ENCODE measurements at places on chromosomes 12 and 14.

- no peak for DNase-seq
Measured at GRCh38 chr12:33988913-33989312, 33.4 kb upstream of the ALG10 start.

- no peak for DNase-seq
Measured at GRCh38 chr12:124786061-124786964, 77.4 kb downstream of the SCARB1 start.

- no peak for DNase-seq
Measured at GRCh38 chr12:78559886-78560285, 304.7 kb upstream of the SYT1 start.

DNA sequence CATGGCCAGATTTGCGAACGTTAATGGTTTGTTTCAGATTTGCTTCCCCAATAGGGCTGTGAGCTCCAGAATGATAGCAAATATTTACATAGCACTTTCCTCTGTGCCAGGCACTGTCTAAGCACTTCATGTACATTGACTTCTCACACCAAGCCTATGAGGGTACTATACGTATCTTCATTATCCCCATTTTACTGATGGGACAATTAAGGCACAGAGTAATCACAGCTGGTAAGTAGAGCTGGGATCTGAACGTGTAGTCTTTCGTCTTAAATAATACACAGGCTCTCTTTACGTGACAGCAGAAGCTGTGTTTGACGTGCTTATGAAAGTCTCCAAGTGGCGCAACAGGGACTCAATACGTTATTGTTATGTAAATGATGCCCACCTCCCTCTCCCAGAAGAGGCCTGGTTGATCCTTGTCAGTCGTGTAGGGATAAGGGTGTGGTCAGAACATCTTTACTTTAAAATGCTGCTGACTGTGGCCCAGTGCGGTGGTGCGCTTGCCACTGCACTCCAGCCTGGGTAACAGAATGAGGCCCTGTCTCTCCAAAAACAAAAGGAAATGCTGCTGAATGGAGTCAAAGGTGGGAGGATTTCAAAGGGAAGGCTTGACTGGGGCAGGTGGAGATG is 66.3 kb upstream of the TCL1B start:
- no peak for DNase-seq

DNA sequence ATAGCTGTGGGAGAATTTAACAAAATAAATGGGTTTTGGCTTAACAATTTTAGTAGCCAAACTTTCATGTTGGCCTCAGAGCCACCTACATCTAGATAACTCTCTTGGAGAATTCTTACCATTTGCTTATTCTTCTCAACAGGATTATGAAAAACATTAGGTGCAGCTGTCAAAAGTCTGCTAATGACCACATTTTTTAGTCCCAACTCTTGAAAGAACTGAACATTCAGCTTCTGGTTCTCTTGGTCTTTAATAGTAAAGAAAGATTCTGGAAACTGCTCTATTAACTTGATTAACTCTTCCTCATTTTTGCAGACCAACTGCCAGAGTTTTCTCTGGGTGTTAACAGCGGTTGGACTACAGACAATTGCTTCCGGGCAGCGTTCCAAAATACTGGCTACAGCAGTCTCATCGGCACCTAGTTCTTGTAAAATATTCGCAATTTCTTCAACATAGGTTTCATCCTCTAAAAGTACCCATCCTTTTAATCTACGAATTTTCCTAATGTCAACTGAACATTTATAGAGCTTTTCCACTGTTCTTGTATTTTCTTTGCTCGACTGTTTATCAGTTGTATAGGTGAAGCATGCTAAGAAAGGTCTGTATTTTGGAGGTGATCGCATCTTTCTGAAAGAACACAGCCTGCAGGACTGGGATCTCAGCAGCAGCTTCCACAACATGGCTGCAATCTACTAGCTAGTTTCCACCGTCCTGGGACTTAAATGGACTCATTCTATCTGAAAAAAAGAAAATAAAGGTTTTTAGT is 8.7 kb downstream of the MTERF2 start:
- no peak for DNase-seq

- no peak for DNase-seq
Measured at GRCh38 chr12:46981622-46982021, 97.8 kb upstream of the PCED1B start.

GRCh38 chr14:23561259-23561658 is 5.2 kb downstream of the THTPA start:
- no peak for DNase-seq

GRCh38 chr14:90730206-90730766 is 85.9 kb downstream of the TTC7B start:
- DNase-seq = no peak

DNA sequence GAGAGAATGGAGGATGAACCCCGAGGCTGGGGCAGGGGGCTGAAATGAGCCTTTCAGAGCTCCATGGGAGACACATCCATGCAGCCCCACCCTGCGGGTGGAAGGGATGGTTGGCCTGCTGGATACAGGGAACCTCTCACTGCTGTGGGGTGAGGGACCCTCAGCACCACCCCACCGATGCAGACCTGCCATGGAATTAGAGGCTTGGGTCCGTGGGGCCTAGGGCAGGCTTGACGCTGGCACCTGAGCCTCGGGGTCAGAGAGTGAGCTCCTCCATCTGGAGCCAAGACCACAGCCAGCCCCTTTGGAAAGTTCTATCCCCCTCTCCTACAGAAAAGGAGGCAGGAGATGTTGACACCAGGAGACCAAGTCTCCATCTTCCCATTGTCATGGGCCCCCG is 7.4 kb upstream of the KRT74 start:
- DNase-seq = no peak

- no peak for DNase-seq
Measured at GRCh38 chr12:109588461-109589239, 15.1 kb downstream of the MVK start.

- no peak for DNase-seq
Measured at GRCh38 chr12:76471579-76471978, 88.0 kb downstream of the OSBPL8 start.

DNA sequence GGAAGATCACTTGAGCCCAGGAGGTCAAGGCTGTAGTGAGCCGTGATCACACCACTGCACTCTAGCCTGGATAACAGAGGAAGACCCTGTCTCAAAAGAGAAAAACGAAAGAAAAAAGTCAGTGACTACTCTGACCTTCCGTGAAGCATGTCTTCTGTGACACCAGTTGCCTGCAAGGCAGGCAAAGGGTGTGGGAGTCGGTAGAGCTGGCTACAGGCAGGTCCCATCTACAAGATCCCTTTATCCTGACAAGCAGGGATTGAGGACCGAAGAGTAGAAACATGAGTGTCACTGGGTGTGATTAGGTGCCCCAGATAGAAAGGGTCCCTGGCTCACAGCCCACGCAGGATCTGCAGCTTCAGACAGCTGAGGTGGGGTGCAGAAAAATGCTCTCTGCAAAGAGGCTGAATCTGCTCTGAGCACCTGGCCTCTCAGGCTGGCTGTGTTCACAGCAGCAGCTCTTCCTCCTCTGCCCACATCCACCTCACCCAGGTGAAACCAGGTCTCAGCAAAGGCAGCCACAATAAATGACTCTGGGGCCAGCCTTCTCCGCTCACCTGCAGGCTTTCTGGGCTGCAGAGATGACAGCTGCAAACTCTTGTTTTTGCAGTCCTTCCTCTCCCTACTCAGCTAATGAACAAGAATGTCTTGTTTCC is 28.6 kb upstream of the HSP90B1 start:
- no peak for DNase-seq

- no peak for DNase-seq
Measured at GRCh38 chr12:89880690-89881350, 172.2 kb upstream of the ATP2B1 start.

DNA sequence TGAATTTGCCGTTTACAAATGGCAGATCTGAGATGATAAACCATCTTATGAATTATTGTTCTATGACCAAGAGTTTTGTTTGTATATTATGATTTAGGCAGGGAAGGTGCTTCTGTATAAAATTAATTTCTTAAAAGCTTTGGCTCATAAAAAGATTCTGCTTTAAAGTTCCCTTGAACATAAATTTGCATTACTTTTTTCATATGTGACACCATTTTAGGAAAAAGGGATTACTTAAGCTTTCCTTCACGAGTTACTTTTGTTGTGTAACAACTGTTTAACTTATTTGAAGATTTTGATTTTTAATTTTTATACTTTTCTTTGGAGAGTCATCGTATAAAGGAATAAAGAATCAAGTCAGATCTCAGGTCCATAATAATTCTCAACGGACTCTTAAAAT is 3.3 kb downstream of the ETNK1 start:
- DNase-seq = no peak

DNA sequence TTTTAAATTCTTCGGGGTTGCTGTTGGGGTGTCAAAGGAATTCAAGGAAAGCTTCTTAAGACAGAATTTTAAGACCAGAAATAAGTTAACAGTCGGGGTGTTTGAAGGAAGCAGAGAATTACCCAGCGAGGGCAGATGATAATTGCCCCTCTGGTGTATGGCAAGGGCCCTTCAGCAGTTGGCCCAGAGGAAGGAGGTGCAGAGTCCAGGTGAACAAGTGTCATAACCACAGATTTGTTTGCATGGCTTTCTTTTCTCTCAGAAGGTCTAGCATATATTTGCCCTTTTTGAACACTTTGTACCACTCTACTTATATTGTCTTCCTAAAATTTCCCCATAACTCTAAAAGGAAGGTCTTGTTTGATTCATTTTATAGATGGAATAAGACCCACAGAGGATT is 1.8 kb downstream of the PDE6H start:
- DNase-seq = no peak

- no peak for DNase-seq
Measured at GRCh38 chr14:37150414-37150813, 22.0 kb downstream of the SLC25A21 start.

- peak; percentile 59 for DNase-seq
Measured at GRCh38 chr14:105314287-105315200, at the start of gene PACS2. Gene PACS2, plus strand, starts transcription at chr14:105314748. Its CDS starts 171 bp downstream, at chr14:105314919.

DNA sequence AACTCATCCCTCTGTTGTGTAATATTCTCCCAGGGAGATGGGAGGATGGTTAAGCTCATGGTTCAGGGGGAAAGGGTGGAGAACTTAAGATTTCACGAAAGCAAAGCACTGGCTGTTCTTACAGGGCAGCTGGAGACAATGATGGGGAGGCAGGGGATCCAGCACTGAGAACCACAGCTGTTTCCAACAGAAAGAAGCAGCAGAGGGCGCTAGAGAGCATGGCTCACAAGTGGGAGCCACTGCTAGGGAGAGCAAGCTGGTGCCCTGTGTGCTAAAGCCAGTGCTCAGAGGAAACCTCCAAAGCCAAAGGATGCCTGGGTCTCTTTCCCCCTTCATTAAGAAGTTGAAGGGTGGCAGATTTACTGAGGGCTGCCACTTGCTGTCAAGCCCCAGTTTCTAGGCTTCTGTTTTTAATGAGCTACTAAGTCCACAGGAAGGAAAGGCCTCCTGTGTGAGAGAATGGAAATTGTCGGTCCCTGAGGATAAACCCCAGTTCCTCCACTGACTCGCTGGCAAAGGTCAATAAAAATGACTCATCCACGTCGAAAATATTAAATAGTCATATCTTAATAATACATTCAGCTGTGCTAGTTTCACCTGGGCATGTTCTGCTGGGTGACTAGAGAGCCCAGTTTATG is 199.7 kb downstream of the ANO2 start:
- peak; percentile 12 for DNase-seq

- DNase-seq = no peak
Measured at GRCh38 chr12:132500142-132500855, 10.3 kb downstream of the FBRSL1 start.

GRCh38 chr14:52355016-52355431 is 40.9 kb downstream of the PTGER2 start:
- DNase-seq = no peak

GRCh38 chr12:15122344-15122743 is 98.9 kb downstream of the RERG start:
- DNase-seq = no peak

DNA sequence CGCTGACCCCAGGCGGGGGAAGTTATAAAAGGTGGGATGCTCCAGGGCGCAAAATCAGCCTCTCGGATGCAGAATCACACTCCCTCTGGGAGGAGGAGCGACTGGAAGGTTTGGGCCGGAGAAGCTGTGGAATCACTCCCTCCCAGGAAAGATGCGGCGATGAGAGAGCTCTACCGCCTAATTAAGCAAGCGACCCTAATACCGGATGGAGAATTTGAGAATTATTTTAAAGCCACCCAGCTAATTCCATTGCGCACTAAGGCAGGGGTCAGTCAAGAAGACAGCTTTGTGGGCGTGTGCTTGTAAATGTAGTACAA is 1.9 kb downstream of the COL2A1 start:
- DNase-seq = no peak

DNA sequence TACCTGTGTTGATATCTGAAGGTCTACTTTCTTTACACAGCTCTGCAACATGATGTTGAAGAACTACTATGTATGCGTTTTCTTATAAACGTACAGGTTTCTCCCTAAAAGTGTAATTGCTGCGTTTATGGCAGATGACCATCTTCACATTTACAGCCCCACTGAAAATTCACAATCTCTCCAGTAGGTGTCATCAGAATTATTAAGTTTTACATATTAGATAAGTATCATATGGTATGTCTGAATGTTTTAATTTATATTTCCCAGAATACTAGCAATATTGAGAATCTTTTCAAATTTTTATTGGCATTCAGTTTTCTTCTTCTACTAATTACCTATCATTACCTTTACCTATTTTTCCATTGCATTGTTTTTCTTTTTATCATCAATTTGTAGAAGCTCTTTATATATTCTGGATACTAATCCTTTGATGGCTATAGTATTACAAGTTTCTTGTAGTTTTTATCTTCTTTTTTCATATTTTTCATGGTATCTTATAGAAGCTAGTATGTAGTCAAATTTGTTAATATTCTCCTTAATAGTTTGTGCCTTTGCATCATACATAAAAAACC is 123.5 kb downstream of the CAPZA3 start:
- no peak for DNase-seq

GRCh38 chr12:30826276-30826675 is 71.5 kb upstream of the CAPRIN2 start:
- no peak for DNase-seq

DNA sequence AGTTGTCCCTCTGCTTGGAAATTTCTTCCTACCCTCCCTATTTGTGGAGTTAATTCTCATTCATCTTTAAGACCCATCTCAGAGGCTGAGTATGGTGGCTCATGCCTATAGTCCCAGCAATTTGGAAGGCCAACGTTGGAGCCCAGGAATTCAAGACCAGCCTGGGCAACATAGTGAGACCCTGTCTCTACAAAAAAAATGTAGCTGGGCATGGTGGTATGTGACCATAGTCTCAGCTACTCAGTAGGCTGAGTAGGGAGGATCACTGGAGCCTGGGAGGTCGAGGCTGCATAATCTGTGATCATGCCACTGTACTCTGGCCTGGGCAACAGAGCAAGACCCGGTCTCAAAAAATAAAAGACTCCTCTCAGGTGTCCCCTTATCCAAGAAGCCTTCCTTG is 125.1 kb downstream of the SUDS3 start:
- no peak for DNase-seq

DNA sequence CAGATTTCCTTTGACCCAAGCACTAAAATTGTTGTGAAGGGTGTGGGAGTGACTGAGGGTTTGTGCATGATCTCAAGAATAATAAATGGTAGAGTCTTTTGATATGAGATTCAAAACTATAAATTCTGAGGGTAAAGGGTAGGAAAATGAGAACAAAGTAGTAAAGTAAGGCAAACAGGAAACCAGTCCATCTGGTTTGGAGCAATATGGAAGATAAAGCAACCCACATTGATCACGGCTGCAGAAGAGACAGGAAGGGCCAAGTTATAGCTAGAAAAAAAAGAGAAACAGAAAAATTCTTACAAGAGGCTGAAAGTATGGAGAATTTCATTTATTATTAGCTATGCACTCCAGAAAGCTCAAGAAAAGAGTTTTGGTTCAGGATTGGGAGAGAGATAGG is 4.6 kb upstream of the SLCO1B3 start:
- no peak for DNase-seq

- no peak for DNase-seq
Measured at GRCh38 chr14:65877624-65878023, 465.1 kb downstream of the FUT8 start.

Measured in stimulated activated CD8-positive, alpha-beta memory T cell treated with anti-CD3 and anti-CD28 coated beads, Interleukin-15, amount 100 ng/mL, for 24 hours (primary cell).